ENCODE measurements at places on chromosomes 4 and X.

DNA sequence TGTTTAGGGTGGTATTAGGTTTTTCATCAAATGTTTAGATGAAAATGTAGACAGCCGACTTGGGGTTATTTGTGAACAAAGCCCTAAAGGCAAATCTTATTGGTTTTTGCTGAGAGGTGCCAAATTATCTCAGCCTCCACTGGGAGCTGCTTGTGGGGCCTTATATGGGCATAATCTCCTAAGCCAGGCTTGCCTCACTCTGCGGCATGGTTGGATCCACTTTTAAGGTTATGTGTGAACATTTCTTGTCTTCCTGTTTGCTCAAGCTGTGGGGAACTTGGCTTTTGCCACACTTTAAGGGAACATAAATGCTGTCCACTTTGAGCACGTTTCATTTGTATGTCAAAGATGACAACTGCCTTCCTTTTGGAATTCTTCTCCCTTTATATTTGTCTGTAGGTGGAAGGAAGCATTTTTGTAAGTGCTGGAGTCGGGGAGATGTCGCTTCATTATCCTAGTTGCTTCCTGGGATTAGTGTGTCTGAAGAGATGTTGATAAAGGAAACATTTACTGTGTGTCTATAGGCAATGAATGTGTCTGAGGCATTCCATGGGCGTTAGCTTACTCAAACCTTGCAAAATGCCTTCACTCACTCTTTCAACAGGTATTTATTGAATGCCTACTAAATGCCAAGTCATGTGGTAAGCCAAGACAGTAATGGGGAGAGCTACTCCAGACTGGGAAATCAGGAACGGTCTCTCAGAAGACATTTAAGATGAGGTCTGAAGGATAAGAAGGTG is 78.3 kb downstream of the SLC9A6 start:
- no peak for DNase-seq

- no peak for DNase-seq
These were observed 45.6 kb downstream of the ATRX start for GRCh38 chrX:77740376-77740905.

DNA sequence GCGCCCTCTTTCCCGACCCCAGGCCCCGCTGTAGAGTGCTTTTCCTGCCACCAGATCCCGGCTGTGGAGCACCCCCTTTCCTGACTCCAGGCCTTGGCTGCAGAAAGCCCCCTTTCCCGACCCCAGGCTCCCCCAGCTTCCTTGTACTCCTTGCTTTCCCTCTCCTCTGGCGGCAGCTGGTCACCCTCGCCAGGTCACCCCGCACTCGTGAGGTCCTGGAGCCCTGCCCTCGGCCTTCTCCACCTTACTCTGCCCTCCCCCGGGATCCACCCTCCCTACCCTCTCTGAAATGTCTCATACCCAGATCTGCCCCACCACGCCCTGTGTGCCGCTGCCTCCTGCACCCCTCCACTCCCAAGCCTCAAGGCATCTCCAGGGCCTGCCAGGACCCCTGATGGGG is 25.0 kb upstream of the C4orf50 start:
- DNase-seq, result no peak

DNA sequence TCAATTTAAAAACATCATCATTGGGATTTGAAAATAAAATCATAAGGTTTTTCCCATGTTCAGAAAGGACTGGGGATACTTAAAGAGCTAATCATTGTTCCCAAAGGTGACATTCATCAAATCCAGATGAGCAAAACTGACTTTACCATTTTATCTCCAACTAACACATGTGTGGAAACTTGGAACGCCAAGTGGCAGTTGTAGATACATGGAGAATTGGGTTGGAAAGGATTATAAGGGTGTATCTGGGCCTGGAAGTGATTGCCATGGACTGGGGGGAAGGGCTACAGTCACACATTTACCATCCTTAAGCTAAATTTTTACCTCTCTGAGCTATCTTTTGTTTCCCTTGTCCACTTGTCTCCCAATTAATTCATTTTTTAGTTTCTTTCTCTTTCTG is 203.4 kb downstream of the SLC39A8 start:
- no peak for DNase-seq
